B cell (primary cell): ENCODE measurements at places on chromosomes 12 and 14. TPM values are rescaled to one million over a fixed set of nuclear protein-coding genes. Genes with fewer than 3 reads are reported as not detected.

The TAS2R13 gene
- 0.96 and 1.9 TPM in 2 replicates for total RNA-seq

The ZNF140 gene
- 24.2 and 26.8 TPM in 2 replicates for total RNA-seq

The SLC39A5 gene
- 0.41 and 0.69 TPM in 2 replicates for total RNA-seq

The C12orf54 gene
- total RNA-seq = not detected in 2 replicates

The TSPAN19 gene
- not detected in 2 replicates for total RNA-seq

The CELA1 gene
- not detected in 2 replicates for total RNA-seq

The SERPINA9 gene
- total RNA-seq = 0.73 and 0.74 TPM in 2 replicates

The NEUROD4 gene
- not detected in 2 replicates for total RNA-seq

The PROX2 gene
- total RNA-seq = 0.07 TPM in 1 of 2 replicates, not detected in the other

The KRT75 gene
- not detected in 2 replicates for total RNA-seq

The TAS2R8 gene
- total RNA-seq = not detected in 2 replicates

The HOXC12 gene
- total RNA-seq = not detected in 2 replicates

The GYS2 gene
- total RNA-seq = 0.10 TPM in 1 of 2 replicates, not detected in the other

The PTPRQ gene
- total RNA-seq = not detected in 2 replicates

The CATSPERB gene
- 0.12 TPM in 1 of 2 replicates, not detected in the other for total RNA-seq

The TMEM233 gene
- not detected in 2 replicates for total RNA-seq

The KCNC2 gene
- not detected in 2 replicates for total RNA-seq

The CNTN1 gene
- total RNA-seq = not detected in 2 replicates

The RND1 gene
- 18.7 and 19.5 TPM in 2 replicates for total RNA-seq

The USP44 gene
- 7.0 and 7.1 TPM in 2 replicates for total RNA-seq
